ENCODE measurements at places on chromosomes 5 and 9. TPM values are rescaled to one million over a fixed set of nuclear protein-coding genes. Genes with fewer than 3 reads are reported as not detected.

The SCGB3A1 gene
- total RNA-seq: 2.6 TPM

The ACOT12 gene
- not detected for total RNA-seq

The FCN2 gene
- total RNA-seq: not detected

The TEX48 gene
- not detected for total RNA-seq

The SKIC3 gene
- total RNA-seq: 73.0 TPM

The FGF10 gene
- total RNA-seq: 3.1 TPM

The ADAMTS19 gene
- 0.13 TPM for total RNA-seq

The ADAMTS6 gene
- 0.75 TPM for total RNA-seq

DNA sequence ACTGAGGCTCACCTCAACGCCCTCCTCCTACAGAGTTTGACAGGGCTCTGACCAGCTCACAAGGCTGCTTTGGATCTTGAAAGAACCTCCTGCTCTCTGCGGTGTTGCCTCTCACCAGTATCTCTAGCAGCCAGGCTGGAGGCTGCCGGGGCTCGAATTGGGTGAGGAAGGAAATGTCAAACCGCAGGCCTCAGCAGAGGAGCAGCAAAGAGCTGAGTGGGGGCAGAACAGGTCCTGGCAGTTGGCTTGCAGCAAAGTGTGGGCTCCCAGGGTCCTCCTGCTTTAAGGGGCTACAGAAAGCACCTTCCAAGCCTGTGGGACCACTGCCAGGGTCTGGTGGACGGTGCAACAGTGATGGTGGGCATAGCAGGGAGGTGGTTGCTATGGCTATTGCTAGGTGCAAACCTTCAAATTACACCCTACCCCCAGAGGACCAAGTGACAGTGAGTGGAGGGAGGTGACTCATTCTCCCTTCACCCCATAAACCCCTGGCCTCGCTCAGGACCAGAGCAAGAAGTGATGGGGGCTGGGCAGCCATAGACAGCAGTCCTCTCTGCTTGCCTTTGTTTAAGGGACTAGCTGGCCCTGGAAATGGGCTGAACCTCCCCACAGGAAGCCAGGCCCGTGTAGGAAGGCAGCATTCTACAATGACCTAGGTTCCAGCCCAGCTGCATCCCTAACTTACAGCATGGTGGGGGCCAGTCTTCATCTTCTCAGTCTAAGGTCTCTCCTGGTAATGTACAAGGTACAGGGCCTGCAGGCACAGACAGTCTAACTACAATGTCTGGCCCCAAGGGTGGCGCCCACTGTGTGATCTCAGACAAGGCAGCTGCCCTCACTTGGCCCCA lies 18.7 kb downstream of the LCP2 start:
- peak; percentile 82 for DNase-seq

- DNase-seq: no peak
Measured at GRCh38 chr5:16315501-16315900, 135.9 kb upstream of the MARCHF11 start.

GRCh38 chr9:98541684-98542230 lies 167.0 kb downstream of the GABBR2 start:
- DNase-seq: peak; percentile 45

DNA sequence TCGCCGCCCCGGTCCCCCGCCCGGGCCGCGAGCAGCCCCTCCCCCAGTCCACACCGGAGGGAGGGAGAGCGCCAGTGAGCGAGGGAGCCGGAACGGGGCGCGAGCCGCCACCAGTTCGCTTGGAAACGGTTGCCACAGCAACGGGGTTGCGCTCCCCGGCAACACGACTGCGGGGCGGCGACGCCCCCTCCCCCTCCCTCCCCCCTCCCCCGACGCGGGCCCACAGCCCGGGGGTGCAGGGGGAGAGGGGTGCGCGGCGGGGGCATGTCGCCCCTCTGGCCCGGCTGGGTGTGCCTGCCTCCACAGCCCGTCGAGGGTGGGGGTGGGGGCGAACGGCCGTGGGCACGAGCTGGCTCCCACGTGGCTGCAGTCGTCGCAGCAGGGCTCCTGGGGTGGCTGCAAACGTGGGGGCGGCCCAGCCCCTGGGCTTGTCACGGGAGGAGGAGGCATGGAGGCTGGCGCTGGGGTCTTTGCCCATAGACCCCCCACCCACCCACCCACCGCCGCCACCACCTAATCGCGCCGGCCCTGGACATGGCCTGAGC lies 524 bp downstream of the PRR7 start:
- no peak for DNase-seq

GRCh38 chr5:42992088-42992879 lies 47.8 kb downstream of the ANXA2R start:
- peak; percentile 98 for DNase-seq

DNA sequence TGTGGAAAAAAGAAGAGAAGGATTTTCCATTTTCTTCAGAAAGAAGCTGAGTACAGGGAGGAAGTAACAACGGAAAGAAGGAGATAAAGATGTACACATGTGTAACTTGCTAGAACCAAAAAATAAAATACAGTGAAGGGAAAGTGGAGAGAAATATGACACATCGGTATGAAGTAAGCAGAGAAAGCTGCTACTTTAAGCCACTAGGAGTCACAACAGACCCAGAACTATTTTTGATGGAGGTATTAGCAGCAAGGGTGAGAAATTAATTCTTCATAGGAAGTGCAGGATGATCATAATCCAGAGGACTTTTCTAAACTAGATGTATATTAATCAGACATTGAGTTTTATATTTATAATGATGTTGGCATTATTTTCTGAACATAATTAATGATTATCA lies 88.5 kb downstream of the FAM174A start:
- DNase-seq: no peak

DNA sequence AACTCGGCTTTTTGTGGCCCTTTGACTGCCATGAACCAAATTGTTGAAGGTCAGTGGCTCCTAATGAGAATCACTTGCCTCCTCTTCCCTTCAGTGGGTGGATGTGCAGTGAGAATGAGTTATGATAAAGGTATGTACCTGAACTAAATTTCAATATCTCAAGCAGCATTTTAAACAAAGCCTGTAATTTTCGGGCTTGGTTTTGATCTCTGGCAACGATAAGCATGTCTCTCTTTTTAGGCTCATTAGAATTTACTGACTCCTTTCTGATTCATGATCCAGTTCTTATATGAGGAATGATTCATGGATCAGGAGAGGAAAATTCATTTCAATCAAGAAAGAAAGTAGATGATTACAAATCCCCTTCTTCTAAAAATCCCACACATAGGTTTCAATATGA lies 305.5 kb downstream of the ARRDC3 start:
- DNase-seq: no peak

GRCh38 chr9:35818341-35818740 lies 3.5 kb upstream of the HINT2 start:
- peak; percentile 74 for DNase-seq

DNA sequence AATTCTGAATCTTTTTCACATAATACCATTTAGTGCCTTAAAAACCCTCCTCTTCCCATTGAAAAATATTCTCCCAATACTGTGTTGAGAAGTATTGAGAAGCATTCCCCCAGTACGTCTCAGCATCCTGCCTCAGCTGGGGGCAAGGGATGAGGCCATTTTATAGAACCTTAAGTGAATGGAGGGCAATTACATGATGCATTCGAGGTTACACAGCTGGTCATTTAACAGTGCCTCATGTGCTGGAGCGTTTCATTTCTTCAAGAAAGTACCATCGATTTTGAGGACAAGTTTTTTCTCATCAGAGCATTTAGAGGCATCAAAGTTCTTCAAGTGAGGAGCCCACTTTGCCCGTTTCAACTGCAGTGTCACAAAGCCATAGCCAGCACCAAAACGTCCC lies 135.6 kb downstream of the DOCK2 start:
- DNase-seq: no peak

- DNase-seq: no peak
Measured at GRCh38 chr9:81832571-81833285, 95.5 kb upstream of the SPATA31D4 start.

DNA sequence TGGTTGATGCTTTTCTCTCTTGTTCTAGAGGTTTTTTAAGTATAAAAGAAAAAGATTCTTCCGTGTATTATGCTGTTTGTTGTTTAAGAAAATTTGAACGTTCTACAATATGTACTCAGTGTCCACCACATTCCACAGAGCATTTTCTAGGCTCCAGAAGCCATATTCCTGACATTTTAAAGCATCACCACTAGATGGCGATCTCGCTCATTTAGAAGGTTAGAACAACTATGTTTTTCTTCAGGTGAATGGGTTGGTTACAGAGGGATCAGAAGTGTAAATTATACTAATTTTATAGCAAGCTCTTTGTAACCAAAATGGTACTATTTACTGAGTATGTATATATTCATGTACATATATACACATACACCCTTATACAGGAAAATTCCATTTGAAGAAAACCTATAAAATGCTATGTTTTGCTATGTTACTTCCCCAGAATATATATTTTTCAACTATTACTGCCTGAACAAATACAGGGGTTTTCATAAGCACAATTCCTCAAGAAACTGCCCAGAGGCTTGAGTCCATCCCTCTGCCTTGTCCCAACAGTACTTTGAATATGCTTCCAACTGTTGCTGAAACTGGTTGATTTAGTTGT lies 284.3 kb downstream of the CCDC171 start:
- no peak for DNase-seq

DNA sequence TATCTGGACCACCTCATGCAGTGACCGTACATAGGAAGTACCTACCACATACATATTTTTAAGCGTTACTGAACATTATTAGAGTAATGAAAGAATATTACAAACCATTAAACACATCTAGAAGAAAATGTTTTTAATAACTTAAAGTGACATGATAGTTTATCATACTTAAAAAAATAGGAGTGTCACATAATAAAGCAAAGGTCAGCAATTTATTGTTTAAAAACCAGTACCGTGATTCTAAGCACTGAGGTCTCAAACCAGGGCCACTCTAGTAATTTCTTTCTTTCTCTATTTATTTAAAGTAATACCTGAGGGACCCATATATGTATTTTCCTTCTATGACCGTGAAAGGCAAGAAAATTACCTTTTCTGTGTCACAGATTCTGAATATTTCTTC lies 216.0 kb downstream of the MLLT3 start:
- DNase-seq: no peak

GRCh38 chr5:171614511-171614910 lies 171.1 kb upstream of the SMIM23 start:
- DNase-seq: peak; percentile 46

- no peak for DNase-seq
Measured at GRCh38 chr5:178672630-178673029, 45.8 kb upstream of the CLK4 start.

- peak; percentile 18 for DNase-seq
Measured at GRCh38 chr5:140041492-140042392, 1.4 kb downstream of the NRG2 start.

DNA sequence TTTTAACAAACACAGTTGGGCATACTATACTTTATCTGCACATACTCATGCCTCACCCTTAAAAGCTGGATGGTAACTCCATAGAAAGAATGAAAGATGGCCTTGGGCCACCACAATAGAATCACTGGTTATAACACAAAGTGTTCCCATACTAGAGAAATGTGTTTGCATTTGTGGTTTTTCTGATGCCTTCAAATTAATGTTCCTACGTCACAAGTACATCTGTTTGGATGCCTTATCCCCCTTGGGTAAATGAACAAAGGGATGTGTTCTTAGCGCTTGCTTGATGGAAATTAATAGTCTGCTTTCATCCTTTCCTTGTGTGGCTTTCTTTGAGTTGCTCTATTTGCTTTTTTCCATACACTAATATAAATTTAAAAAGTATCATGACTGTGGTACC lies 291.1 kb upstream of the PDE4D start:
- no peak for DNase-seq

DNA sequence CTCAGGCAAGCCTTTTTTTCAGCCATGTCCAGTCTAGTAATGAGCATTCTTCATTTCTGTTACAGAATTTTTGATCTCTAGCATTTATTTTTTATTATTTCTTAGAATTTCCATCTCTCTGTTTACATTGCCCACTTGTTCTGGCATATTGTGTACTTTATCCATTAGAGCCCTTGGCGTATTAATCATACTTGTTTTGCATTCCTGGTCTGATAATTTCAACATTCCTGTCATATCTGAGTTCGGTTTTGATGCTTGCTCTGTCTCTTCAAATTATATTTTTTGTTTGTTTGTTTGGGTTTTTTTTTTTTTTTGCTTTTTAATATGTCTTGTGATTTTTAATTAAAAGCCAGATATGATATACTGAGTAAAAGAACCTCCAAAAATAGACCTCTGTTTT lies 23.0 kb upstream of the JAK2 start:
- no peak for DNase-seq

GRCh38 chr5:962386-962785 lies 46.2 kb upstream of the NKD2 start:
- DNase-seq: no peak

DNA sequence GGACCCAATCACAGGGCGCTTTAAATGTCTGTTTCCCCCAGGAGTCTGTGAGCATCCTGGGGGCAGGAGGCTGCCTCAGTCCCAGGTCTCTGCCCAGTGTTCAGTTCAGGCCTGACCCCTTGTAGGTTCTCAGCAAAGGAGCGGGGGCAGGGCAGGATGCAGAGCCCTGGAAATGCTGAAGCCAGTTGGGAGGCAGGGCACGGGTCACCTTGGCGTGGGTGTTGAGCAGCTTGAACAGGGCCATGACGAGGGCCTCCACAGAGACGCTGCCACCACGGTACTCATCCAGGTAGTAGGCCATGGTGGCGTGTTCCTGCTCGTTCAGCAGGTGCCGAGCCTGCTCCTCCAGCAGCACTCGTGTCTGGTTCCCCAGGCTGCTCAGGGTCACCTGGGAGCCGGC lies 36.3 kb upstream of the AKNA start:
- DNase-seq: no peak

- no peak for DNase-seq
Measured at GRCh38 chr5:133969654-133970324, 1.4 kb upstream of the C5orf15 start.

GRCh38 chr5:180639741-180640610 lies 9.4 kb downstream of the FLT4 start:
- DNase-seq: no peak

- DNase-seq: no peak
Measured at GRCh38 chr9:136629879-136630661, 32.6 kb upstream of the EGFL7 start.
